WTC11 (cell line): ENCODE measurements at places on chromosomes 13 and 19. TPM values are rescaled to one million over a fixed set of nuclear protein-coding genes. Genes with fewer than 3 reads are reported as not detected.

GRCh38 chr13:106232681-106233080, 302.8 kb downstream of the EFNB2 start:
- peak overlapping the region; percentile 69 for H3K27ac ChIP-seq
- H3K4me3 ChIP-seq, result no peak overlapping the region
- DNase-seq, result no peak
- H3K36me3 ChIP-seq, result 0 out of 2 replicates have a peak, but pooled peaks cover 6% of the 10 kb centered on the region
- H3K4me1 ChIP-seq, result peaks cover 36% of the 10 kb centered on the region
- 0 out of 2 replicates have a peak, but pooled peaks cover 4% of the 10 kb centered on the region for H3K27me3 ChIP-seq

GRCh38 chr19:30443531-30444252, 71.5 kb downstream of the ZNF536 start:
- H3K27me3 ChIP-seq, result no peaks in the 10 kb centered on the region
- no peaks in the 10 kb centered on the region for H3K36me3 ChIP-seq
- DNase-seq, result no peak
- H3K4me1 ChIP-seq, result peaks cover 20% of the 10 kb centered on the region

Gene HCN2
- 8.0 to 9.2 TPM (median 8.1 TPM) in 3 replicates for total RNA-seq

DNA sequence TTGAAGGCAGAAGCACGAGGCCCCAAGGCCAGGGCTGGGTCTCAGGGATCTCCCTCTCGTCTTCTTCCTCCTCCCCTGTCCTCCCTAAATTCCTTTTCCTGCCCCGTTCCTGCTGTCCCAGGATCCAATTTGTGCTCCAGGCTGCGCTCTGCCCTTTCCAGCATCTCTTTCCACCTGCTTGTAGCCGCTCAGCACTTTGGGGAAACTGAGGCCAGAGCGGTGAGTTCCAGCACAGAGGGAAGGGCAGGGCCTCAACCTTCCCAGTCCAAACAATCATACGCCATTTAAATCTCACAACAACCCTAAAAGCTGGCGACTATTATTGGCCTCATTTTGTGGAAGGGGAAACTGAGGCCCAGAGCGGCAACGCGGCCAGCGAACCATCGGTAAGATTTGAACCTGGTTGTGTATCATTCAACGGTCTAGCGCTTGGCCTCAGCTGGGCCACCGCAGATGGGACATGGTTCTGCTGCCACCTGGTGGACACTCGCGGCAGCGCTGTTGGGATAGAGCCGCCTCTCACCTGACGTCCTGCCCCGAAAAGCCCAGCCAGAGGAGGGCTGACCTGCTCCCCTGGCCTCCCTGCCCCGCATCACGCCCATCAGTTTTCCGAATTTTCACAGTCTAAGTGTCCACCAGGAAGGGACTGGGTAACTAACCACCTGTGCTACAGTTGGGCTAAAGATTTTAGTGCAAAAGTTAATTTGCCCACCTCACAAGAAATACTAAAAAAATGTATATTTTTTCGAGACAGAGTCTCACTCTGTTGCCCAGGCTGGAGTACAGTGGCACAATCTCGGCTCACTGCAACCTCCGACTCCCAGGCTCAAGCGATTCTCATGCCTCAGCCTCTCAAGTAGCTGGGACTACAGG, 4.2 kb upstream of the RPL18A start:
- H3K27me3 ChIP-seq, result peaks cover 9% of the 10 kb centered on the region
- peak; percentile 95 for DNase-seq
- H3K4me3 ChIP-seq, result no peak overlapping the region
- peaks cover 5% of the 10 kb centered on the region for H3K4me1 ChIP-seq

DNA sequence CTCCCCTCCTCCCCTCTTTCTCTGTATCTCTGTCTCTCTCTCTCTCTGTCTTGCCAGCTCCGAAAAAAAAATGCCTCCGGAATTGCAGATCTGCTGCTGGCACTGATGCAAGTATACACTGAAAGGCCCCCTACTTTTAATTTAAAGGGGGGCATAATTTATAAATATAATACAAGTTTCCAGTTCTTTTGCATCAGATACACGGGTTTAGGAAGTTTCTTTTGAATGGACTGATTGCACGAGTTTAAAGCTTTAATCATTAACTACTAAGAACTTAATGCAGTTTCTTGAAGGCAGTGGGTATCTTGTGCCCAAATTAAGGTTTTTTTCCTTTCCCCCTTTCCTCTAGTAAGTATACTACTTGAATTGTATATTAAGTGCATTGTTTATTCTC, 1.4 kb downstream of the FGF9 start:
- DNase-seq, result no peak
- no peak overlapping the region for H3K27ac ChIP-seq
- H3K4me1 ChIP-seq, result peaks cover 48% of the 10 kb centered on the region
- H3K27me3 ChIP-seq, result peaks cover 91% of the 10 kb centered on the region
- no peaks in the 10 kb centered on the region for H3K36me3 ChIP-seq

- no peak for DNase-seq
- peaks cover 5% of the 10 kb centered on the region; the same call in 1 of the 2 replicates for H3K36me3 ChIP-seq
- H3K4me3 ChIP-seq, result no peak overlapping the region
- no peaks in the 10 kb centered on the region for H3K27me3 ChIP-seq
- H3K27ac ChIP-seq, result no peak overlapping the region
These were observed 310.8 kb upstream of the KLF12 start for GRCh38 chr13:74444864-74445479.

Gene PGLYRP1
- total RNA-seq, result not detected in 3 replicates

GRCh38 chr13:113736258-113736731, 22.7 kb upstream of the TMEM255B start:
- no peak overlapping the region for H3K27ac ChIP-seq
- no peak overlapping the region for H3K4me3 ChIP-seq
- H3K4me1 ChIP-seq, result peaks cover under 1% of the 10 kb centered on the region; the same call in 1 of the 2 replicates
- DNase-seq, result no peak

Gene LRRC4B
- 10.0 to 11.0 TPM (median 10.9 TPM) in 3 replicates for total RNA-seq

Gene ZFP36
- 17.3 to 22.2 TPM (median 18.4 TPM) in 3 replicates for total RNA-seq

Gene CEACAM4
- not detected in 3 replicates for total RNA-seq

- H3K36me3 ChIP-seq, result no peaks in the 10 kb centered on the region
- no peak overlapping the region for H3K27ac ChIP-seq
- H3K4me1 ChIP-seq, result no peaks in the 10 kb centered on the region
- no peak overlapping the region for H3K4me3 ChIP-seq
- no peak for DNase-seq
- no peaks in the 10 kb centered on the region for H3K27me3 ChIP-seq
These were observed 857.4 kb downstream of the EFNB2 start for GRCh38 chr13:105678072-105678471.

Gene CCDC8
- 25.2 to 27.2 TPM (median 25.7 TPM) in 3 replicates for total RNA-seq

Gene GTF2F1
- total RNA-seq, result 61.5 to 62.9 TPM (median 62.4 TPM) in 3 replicates
